ENCODE measurements at places on chromosomes 4 and X.

DNA sequence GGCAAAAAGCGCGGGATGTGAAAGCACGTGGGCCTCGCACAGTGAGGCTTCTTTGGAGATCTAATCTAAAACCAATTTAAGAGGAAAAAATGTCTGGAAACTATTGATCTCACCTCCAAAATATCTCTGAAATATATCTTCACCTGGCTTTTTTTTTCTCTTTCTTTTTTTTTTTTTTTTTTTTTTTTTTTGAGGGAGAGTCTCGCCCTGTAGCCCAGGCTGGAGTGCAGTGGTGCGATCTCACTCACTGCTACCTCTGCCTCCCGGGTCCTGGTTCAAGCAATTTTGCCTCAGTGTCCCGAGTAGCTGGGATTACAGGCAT is 383 bp upstream of the ZMAT1 start:
- no peak for DNase-seq

GRCh38 chrX:29478336-29479069 is 736.9 kb upstream of the MAGEB2 start:
- DNase-seq = no peak

GRCh38 chr4:32789026-32789608 is 2068.9 kb downstream of the PCDH7 start:
- no peak for DNase-seq

DNA sequence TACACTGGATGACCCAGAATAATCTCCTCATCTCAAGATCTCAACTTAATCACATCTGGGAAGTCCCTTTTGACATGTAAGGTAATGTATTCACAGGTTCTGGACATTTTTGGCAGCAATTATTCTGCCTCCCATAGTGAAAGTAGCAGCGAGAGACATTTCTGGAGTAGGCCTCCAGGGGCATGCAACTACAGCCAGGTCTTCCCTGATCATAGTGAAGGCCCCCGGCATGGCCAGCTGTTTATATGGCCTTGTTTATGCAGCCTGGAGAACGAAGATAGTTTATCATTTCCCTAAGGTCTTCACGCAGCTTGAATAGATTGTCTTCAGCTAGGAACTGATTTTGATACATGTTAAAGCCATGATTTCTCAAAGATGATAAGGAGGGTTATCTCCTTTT is 139.9 kb downstream of the RNF150 start:
- no peak for DNase-seq

- DNase-seq = no peak
Observed at GRCh38 chr4:40216622-40217366, 20.0 kb downstream of the RHOH start.
